GM23248 (cell line): ENCODE measurements at places on chromosomes 13 and 19. TPM values are rescaled to one million over a fixed set of nuclear protein-coding genes. Genes with fewer than 3 reads are reported as not detected.

CDC42EP5 gene
- 4.4 and 5.2 TPM in 2 replicates for polyA plus RNA-seq

DNA sequence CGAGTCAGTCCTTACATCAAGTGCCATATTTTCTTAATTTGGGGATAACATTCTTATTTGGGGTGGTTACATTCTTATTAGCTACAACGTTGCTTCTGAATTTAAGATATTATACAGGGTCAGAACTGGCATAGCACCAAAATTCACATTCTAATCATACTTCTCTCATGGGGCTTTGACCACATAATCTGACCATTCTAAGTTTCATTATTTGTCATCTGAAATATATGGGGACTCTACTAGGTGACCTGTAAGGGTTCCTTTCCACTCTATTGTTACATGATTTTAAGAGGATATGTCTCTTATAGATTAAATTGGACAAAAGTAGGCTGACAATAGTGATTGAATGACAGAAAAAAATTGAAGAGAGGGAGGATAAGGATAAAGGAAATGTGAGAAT is 536.5 kb downstream of the KCTD12 start:
- no peaks in the 10 kb centered on the region for H3K27me3 ChIP-seq
- no peaks in the 10 kb centered on the region for H3K36me3 ChIP-seq
- H3K4me3 ChIP-seq, result no peak overlapping the region
- DNase-seq, result no peak
- no peak overlapping the region for H3K27ac ChIP-seq

DNA sequence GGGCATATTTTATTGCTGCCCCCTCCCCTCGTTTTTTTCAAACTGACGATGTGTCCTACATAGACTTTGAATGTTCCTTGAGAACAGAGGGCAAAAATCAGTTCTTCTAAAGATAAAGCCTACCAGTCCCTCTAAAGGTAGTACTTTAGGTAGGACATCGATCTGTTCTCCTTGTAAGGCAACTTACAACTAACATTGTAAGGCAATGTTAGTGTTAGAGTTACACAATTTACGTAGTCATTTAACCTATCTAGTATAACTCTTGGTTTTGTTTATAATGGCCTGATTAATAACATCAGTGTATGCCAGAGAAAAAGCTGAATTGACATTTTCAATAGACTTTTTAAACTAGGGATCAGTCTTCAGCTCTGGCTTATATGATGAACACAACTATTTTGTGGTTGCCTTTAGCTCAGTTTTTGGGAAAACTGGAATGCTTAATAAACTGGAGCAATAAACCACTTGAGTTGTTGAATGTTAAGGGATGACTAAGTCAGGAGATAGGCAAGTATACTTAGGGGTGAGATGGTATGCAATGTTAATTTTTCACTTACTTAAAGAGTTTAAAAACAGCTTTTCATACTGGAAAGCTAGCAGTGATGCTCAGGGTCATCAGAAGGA is 2.2 kb downstream of the NDFIP2 start:
- no peaks in the 10 kb centered on the region for H3K36me3 ChIP-seq
- peak overlapping the region; percentile 100 for H3K4me3 ChIP-seq
- peak; percentile 75 for DNase-seq
- no peaks in the 10 kb centered on the region for H3K27me3 ChIP-seq
- H3K4me1 ChIP-seq, result peaks cover 59% of the 10 kb centered on the region

DNA sequence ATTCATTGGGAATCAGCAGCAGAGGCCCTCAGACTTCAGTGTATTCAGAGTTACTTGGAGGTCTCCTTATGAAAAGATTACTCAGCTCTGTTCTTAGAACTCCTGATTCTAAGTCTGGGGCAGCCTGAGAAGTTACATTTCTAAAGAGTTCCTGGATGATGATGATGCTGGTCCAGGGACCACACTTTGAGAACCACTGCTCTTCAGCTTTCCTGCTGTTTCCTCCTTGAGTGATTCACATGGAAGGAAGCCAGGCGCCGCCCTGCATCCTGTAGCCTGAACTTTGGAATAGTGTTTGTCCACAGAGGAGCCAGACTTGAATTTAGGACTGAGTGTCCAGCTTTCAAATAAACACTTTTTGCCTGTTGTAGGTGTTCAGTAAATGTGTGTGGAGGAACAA is 2.9 kb downstream of the CEBPG start:
- H3K4me3 ChIP-seq, result peak overlapping the region; percentile 100
- H3K27ac ChIP-seq, result peak overlapping the region; percentile 97
- peaks cover 19% of the 10 kb centered on the region for H3K36me3 ChIP-seq
- no peaks in the 10 kb centered on the region for H3K27me3 ChIP-seq
- peaks cover 36% of the 10 kb centered on the region for H3K4me1 ChIP-seq

TMEM238 gene
- not detected in 2 replicates for polyA plus RNA-seq

ZNF426 gene
- 10.5 and 10.6 TPM in 2 replicates for polyA plus RNA-seq

DNA sequence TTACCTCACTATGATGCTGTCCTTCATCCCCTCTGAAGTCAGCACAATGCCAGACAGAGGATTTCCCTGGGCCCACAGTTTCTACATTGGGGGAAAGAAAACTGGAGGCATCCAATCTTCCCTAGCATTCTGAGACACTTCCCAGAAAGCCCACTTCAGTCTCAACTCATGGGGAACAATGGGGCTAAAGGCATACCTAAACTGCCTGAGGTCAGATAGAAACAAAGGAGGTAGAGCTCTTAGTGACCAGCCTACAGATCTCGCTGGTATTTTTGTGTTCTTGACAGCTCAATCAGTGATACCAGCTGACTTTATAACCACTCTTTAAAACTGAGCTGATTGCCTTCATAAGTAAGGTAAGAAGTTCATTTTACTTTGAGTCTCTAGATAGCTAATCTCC is 881.0 kb upstream of the GPC6 start:
- H3K36me3 ChIP-seq, result no peaks in the 10 kb centered on the region
- no peak overlapping the region for H3K4me3 ChIP-seq
- H3K4me1 ChIP-seq, result no peaks in the 10 kb centered on the region
- no peak for DNase-seq
- H3K27ac ChIP-seq, result no peak overlapping the region

- H3K36me3 ChIP-seq, result no peaks in the 10 kb centered on the region
- H3K4me3 ChIP-seq, result no peak overlapping the region
- DNase-seq, result peak; percentile 33
- H3K4me1 ChIP-seq, result no peaks in the 10 kb centered on the region
- H3K27ac ChIP-seq, result no peak overlapping the region
These were observed 22.5 kb upstream of the ZNF429 start for GRCh38 chr19:21482863-21483276.

- no peak for DNase-seq
- H3K27me3 ChIP-seq, result peaks cover 16% of the 10 kb centered on the region
- no peak overlapping the region for H3K27ac ChIP-seq
- H3K4me3 ChIP-seq, result no peak overlapping the region
- H3K36me3 ChIP-seq, result no peaks in the 10 kb centered on the region
- H3K4me1 ChIP-seq, result 0 out of 2 replicates have a peak, but pooled peaks cover 5% of the 10 kb centered on the region
These were observed 414.9 kb downstream of the COG6 start for GRCh38 chr13:40070357-40070756.
